ENCODE measurements at places on chromosomes 16 and 17.

DNA sequence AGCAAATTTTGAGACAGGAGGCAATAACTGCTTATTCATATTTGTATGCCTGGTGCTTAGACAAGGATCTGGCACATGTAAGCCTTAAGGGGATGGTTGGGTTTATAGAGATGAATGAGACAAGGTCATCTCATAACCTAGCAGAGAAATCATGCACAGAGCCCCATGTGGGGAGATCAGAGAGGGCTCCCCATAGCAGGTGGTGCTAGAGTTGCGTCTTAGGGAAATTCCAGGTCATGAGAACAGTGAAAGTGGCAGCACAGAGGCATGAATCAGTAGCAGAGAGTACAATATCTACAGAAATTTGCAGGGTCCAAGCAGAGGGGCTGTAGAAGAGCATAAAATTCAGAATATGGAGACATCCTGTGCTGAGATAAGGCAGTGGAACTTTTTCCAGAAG lies 57.3 kb downstream of the SLC6A2 start:
- no peak for DNase-seq

DNA sequence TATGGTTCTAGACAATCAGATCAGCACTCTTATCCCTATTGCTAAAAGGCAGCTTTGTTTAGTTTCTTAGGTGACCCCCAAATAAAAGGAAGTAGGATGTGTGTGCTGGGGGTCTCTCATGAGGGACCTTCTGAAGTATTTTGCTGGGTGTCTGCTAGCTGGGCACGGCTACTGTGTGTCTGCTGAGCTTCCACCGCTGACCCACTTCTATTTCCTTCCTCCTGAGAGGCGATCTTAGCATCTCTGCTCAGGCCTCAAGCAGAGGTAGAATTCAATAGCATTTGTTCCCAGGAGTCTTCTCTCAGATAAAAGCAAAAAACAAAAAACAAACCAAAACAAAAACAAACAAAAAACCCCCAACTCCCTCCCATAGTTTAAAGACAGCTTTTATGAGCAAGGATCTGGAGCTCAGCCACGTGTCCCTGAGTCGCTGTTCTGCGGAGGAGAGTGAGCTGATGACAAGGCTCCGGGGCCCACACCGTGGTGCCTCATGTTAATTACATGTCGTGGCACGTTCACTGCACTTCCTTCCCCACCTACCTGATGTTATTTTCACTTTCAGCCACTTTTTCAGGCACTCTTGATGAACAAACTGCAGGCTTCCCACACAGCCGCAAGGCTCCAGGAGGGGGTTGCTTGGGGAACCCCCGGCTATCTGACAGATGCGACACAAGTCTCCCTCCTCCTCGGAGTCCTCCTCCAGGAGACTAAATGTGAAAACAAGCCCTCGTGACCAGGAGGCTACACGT lies 83.5 kb downstream of the MARCHF10 start:
- no peak for DNase-seq

DNA sequence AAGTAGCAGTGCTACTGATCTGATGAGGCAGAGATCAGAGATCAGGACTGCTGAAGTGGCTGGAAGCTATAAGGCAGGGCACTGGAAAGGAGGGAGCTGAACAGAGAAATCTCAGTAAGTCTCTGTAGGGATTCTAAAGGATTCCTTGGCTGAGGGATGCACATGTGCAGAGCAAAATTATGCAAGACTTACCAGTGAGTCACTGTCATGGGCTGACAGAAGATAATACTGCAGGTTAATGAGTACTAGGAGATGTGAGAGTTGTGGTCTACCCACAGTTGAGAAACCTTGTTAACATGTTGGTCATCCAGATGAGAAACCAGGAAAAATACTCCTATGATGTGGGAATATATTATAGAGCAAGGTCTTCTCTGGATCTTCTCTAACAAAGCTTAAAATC lies 378.1 kb downstream of the HAPSTR1 start:
- no peak for DNase-seq

DNA sequence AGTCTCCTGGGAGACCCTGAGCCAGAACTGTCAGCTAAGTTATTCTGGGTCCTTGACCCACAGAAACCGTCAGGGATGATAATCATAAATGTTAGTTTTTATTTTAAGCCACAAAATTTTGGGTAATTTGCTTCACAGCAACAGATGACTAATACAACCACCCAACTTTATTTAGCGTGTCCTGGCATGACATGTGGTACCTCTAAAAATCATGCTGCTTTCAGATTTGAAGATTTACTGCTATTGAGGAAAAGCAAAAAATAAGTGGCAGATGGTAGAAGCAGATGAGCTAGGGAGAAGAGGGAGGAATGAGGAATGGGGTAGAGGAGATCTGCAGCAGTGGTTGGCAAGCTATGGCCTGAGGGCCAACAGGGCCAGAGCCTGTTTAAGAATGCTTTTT lies 90.4 kb downstream of the TMEM100 start:
- DNase-seq = no peak

GRCh38 chr16:11624205-11624604 lies 37.5 kb upstream of the LITAF start:
- DNase-seq = no peak

GRCh38 chr16:58510097-58510775 lies 5.1 kb upstream of the SETD6 start:
- no peak for DNase-seq

DNA sequence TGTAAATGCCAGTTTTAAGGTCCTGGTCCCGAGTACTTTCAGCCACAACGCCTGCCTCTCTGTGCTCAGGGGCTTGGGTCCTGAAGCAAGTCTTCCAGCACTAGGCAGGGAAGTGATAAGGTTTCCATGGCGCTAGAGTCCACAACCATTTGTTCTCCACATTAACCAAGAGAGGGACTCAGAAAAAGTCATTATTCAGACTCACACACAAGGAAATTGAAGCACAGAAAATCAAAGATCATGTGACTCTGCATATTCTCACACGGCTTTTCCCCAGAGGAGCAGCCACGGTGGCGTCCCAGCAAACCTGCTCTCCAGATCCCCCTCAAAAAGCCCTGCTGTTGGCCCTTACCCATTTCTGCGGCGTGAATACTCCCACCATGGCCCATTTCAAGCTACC lies 9.7 kb downstream of the ENPP7 start:
- DNase-seq = no peak

GRCh38 chr17:48503747-48504146 lies 27.1 kb downstream of the HOXB1 start:
- no peak for DNase-seq

DNA sequence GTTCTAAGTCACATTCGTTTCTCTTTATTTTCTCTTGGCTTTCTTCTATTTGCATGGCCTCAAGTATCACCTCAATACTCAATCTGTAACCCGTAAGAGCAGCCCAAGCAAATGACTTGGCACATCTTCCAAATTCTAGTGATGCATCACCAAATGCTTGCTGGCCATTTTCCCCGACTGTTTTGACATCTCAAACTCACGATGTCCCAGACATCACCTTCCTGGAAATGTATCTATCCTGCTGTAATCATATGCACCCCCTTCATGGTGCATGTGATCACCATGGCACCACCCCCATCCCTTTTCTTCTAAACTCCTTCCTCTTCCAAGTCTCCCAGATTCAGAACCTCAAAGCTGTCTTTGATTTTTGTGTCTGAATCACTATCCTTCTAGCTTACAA lies 24.0 kb upstream of the ABCA5 start:
- DNase-seq = no peak

- DNase-seq = no peak
Measured at GRCh38 chr17:1643293-1643998, 2.1 kb downstream of the SCARF1 start.

GRCh38 chr16:15880434-15881308 lies 7.7 kb downstream of the CEP20 start:
- no peak for DNase-seq

- no peak for DNase-seq
Measured at GRCh38 chr17:48883171-48883570, 9.4 kb upstream of the ATP5MC1 start.

- no peak for DNase-seq
Measured at GRCh38 chr17:15323131-15323530, 18.3 kb downstream of the TEKT3 start.

DNA sequence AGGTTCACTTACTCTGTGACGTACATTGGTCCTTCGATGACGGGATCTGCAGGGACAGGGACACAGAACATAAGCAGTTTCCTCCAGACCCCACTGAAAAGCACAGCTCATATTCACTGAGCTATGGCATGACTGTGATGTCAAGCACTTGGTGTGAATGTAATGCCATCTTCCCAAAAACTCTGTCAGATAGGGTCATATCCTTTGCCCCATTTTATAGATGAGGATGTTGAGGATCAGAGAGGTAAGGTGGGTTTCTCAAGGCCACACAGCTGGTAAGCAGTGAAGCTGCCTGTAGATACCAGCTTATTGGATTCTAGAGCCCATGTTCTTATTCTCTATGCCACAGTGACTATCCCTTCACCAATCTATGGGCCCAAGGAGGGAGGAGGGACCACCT lies 2.5 kb downstream of the ERN2 start:
- DNase-seq = no peak

- DNase-seq = no peak
Measured at GRCh38 chr17:73889439-73889838, 245.2 kb upstream of the SDK2 start.

GRCh38 chr17:8910969-8911604 lies 43.6 kb upstream of the PIK3R6 start:
- DNase-seq = no peak

- DNase-seq = no peak
Measured at GRCh38 chr17:50319306-50320004, 26.5 kb upstream of the XYLT2 start.

DNA sequence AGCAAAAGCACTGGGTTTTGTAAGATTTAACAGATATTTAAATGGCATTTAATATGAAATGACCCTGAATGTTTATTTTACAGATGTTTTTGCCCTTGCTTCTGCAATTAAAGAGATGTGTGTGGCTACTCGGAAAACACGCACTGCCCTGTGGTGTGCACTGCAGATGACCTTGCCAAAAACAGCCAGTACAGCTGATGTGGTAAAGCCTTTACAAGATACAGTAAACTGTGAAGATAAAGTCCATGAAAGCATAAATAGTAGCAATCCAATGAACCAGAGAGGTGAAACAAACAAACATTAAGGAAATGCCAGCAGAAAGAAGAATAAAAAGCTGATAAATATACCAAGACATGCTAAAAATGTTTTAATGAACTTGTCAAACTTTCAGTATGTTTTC lies 15.7 kb downstream of the CCDC43 start:
- DNase-seq = no peak

DNA sequence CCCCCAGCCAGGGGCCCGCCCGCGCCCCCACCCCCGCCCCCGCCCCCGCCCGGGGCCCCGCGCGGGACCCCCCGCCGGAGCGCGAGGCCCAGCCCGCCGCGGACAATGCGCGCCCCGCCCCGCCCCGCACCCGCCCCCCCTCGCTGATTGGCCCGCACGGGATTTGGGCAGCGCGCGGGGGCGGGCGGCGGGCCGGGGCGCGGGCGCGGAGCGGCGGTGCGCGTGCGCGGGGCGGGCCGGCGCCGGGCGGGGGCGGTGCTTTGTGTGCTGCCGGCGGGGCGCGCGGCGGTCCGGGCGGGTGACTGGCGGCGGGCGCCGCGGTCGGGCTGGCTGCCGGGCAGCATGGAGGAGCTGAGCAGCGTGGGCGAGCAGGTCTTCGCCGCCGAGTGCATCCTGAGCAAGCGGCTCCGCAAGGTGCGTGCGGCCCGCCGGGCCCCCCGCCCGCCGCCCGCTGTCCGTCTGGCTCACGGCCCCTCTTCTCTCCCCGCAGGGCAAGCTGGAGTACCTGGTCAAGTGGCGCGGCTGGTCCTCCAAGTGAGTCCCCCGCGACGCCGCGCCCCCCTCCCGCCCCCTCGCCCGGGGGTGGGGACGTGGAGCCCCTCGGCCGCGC lies at the start of gene CBX2:
CBX2 (plus strand) TSS at position 255 of the 610 bp plus-strand sequence; CDS start at position 343, 88 bp downstream.
- DNase-seq = no peak

- no peak for DNase-seq
Measured at GRCh38 chr16:9219813-9220212, 128.4 kb downstream of the HAPSTR1 start.

DNA sequence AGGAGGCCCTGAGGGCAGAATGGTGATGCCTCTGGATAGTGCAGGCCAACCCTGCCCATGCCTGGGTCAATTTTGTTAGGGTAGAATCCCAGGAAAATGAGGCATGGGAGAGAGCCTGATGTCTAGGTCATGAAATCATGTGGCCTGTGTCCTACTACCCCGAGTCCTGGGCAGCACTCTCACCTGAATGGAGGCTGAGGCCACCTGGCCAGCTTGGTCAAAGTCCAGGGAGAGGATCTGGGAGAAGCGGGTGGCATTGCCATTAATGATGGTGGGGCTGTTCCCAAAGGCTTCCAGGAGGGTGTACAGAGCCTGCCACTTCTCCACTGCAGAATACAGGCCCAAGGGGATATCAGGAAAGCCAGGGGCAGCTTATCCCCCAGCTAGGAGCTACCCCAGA lies 59.8 kb downstream of the MYO18A start:
- no peak for DNase-seq

GRCh38 chr17:50128441-50129352 lies 1.3 kb downstream of the SAMD14 start:
- no peak for DNase-seq

DNA sequence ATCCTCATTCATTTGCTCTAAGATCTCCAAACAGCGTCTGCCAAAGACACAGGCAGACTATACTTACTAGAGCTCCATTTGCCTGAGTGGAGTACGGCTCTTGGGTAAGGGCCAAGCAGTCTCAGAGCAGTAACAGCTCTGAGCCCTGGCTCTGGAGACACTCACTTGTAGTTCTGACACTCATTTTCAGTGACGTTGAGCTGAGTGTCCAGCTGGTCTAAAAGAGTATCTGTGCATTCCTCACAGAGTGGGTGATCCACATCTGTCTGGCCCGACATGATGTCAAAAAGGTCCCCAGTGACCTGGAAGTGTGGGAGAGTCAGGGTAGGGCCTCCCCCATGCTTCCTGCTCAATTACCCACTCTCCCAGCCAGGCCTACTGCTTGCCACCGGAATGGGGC lies 5.7 kb downstream of the BECN1 start:
- no peak for DNase-seq

DNA sequence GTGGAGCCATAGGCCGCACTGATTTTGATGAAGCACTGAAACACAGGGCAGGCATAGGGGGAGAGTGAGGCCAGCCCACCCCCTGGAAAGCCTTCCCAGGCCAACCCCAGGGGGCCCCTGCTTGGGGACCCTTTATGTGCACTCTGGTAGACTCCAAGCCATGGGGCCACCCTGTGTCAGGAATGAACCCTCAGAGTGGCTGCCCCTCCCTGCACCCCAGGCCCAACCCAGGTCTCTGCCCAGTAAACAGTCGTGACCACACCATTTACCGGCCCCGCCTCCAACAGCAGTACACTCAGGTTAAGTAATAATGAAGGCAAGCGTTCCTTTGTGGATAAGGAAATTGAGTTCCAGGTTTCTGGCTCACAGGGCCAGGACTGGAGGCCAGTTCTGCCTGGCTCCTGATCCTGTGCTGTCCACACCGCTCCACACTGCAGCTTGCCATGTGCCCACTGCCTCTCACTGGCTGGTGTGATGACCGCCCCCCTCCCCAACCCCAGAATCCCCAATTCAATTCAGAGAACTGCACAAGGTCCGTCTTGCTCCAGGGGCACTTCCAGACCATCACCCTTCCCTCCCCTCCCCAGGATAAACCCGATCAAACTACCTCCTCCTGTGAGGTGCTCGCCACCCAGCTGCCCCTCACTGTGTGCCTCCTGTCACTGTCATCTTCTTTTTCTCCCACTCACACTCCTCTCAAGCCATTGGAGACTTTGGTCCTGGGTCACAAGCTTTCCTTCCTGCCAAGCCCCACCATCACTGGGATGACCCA lies 13.6 kb downstream of the PIMREG start:
- no peak for DNase-seq

GRCh38 chr16:10728003-10728887 lies 15.4 kb upstream of the NUBP1 start:
- no peak for DNase-seq

GRCh38 chr17:72463287-72464102 lies 342.7 kb downstream of the SOX9 start:
- DNase-seq = no peak
